ENCODE measurements at places on chromosomes 4 and X.
A peak's percentile ranks its signal among the peaks of the same experiment; 100 is the strongest.

DNA sequence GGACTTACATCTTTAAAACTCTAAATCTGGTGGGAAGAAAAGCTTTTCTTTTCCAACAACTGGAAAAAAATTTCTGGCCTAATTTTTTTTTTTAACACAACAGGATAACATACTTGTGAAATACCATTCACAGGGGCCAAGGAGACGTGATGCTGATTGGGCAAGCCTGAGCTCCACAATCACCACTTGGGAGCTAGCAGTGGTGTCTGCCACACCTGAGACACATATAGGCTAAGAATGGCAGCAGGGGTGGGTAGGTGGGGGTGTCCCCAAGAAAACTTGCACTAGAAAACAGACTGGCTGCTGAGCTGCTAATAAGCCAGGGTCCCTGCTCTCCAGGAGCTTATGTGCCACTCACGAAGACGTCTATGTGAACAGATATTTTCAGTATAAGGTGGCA lies 5.6 kb upstream of the PKD2 start:
- no peak for DNase-seq

DNA sequence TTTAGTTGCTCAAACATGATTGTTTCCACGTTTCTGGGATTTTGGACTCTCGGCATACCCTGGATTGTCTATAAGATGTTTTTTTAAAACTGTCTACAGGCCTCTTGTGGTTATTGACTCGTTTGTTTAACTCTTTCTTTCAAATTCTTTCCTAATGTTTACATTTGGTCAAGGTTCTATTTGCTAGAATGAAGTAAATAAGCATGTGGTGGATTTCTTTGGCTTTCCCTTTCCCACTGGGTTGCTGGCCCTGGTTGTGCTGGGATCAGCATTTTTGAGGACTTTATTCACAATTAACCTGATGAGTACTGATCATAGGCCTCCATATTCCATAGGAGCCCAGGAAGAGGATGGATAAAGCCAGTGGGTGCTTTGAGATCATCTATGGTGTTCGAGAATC lies 11.1 kb upstream of the GPR101 start:
- no peak for DNase-seq

DNA sequence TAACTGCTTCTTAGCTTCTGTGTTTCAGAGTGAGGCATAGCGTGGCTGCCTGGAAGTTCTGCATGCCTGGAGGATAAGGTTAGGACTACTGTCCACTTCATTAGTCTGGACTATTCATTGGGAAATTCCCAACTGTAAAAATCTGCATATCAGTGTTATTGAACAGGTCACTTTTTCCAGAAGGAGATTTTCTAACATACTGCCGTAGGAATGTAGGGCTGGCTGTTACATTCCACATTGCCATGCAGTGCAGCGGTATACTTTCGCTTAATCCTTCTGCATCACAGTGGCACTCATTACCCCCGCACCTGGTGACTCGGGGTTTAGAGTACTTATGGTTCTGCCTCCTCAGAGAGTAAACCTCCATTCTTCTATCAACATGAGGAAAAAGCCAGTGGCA lies 104.6 kb downstream of the NPFFR2 start:
- DNase-seq = no peak

- no peak for DNase-seq
Observed at GRCh38 chr4:10832806-10833628, 148.4 kb upstream of the CLNK start.

DNA sequence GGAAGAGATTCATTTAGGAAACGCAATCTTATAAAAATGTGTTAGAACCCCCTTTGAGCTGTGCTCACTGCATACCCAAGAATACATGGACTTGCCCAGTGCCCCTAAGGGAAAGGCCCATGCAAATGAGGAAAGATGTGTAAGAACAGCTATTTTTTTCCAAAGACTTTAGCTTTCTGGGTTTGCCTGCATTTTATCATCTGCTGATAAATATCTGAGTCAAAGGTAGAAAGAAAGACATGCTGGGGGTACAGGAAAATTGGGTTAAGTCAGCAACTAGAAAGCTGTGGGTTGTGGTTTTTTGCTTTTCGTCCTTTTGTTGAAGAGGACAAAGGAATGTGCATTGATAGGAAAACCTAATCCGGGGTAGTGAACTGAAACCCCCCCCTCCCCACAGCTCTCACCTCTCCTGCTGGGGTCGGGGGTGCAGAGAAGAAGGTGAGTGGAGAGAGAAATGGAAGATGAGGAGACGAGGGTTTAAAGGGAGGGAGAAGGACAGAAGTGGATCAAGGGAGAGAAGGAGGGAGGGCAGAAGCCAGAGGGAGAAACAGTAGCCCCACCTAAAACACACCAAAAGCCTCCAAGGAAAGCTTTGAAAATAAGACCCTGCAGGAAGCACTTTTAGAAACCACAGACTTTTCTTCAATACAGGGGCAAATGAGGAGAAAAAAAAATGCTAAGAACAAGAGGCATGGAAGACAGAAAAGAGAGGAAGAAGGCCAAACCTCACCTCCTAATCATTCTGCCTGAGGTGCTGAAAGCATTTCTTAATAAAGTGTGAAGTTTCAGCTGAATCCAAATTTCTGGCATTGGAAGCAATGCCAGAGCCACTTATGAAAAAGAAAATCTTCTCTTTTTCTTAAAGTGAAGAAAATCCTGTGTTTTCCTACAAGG lies 49.3 kb downstream of the KDR start:
- DNase-seq = no peak

- no peak for DNase-seq
Observed at GRCh38 chr4:2094545-2094944, 35.4 kb downstream of the NAT8L start.

DNA sequence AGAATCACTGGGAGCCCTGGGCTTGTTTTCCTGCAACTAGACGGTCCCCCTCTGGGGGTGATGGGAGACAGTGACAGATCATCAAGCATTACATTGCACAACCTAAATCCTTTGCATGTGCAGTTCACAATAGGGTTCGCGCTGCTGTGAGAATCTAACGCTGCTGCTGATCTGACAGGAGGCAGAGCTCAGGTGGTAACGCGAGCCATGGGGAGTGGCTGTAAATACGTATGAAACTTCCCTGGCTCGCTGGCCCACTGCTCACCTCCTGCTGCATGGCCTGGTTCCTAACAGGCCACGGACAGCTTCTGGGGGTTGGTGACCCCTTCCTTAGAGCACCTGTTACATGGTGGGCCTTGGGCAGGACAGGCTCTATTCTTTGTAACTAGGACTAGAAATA lies 10.4 kb downstream of the PAQR3 start:
- no peak for DNase-seq

GRCh38 chr4:14152834-14153519 lies 525.5 kb upstream of the BOD1L1 start:
- no peak for DNase-seq

DNA sequence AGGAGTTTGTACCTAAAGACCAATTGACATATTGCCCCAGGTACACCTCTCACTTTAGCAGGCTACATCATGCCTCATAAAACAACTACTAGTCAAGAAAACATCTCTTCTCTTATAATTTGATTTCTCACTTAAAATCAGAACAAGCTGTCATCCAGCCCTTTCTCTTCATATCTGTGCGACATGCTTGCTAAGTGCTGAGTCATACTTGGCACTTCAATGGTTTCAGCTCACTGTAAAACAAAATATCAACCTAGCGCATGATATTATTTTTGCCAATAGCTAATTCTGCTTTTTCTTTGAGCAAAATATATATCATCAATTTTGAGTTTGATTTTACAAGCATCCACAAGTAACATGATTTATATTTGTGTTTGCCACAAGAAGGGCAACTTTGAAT lies 27.9 kb upstream of the FUNDC1 start:
- no peak for DNase-seq

DNA sequence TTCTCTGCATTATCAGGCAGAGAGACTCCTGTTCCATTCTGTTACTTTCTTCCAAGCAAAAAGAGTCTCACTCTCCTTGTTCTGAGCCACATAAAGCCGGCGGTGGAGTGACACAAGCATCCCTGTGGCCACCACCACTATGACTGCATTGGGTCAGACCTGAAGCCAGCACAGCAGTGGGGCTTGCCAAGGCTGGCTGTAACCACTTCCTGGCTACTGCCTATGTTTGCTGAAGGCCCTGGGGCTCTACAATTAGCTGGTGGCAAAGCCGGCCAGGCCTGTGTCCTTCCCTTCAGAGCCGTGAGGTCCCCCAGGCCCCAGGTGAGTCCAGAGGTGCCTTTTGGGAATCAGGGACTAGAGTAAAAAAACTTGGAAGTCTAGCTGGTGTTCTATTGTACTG lies 31.8 kb downstream of the PLAC8 start:
- no peak for DNase-seq

GRCh38 chrX:23344904-23345271 lies 10.2 kb downstream of the PTCHD1 start:
- no peak for DNase-seq

GRCh38 chr4:66034671-66035070 lies 364.4 kb upstream of the EPHA5 start:
- DNase-seq = no peak

- no peak for DNase-seq
Observed at GRCh38 chr4:112840619-112841018, 203.7 kb downstream of the LARP7 start.

- DNase-seq = peak; percentile 56
Observed at GRCh38 chr4:2799224-2799911, 6.5 kb downstream of the SH3BP2 start.

DNA sequence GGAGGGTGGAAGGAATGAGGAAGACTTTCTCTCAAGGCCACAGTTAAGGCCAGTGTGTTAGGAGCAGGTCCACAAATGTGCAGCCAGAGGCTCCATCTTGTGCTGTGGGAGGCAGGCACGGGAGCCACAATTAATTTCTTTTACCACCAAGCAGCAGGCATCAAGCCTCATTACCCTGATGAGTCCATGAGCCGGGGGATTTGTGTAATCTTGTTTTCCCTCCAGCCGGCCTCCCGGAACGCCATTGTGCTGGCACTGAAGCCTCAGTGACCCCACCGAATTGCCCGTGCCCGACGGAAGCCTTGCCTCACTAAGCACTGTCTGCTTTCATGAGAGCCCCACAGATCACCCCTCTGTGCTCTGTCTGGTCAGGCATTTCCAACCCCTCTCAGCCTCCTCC lies 154.7 kb upstream of the STX18 start:
- no peak for DNase-seq

DNA sequence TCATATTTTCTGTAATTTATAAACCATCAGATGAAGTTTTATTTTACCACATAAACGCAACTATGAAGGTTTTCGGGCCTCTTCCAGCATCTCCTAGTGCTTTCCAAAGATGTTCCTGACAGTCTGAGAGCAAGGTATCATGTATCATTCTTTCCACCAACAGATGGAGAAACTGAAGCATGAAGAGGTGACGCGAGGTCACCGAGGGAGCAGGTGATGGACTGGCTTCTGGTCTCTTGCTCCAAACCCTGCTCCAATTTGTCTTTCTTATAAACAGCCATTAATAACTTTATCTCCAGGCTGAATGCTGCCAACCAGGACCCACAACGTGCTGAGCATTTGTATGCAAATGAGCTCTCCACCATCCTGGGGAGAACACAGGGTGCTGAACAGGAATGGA lies 86.3 kb upstream of the MAML3 start:
- DNase-seq = no peak

GRCh38 chrX:13053171-13053570 lies 8.8 kb upstream of the FAM9C start:
- no peak for DNase-seq

GRCh38 chr4:181476508-181476890 lies 766.7 kb upstream of the TENM3 start:
- DNase-seq = no peak

DNA sequence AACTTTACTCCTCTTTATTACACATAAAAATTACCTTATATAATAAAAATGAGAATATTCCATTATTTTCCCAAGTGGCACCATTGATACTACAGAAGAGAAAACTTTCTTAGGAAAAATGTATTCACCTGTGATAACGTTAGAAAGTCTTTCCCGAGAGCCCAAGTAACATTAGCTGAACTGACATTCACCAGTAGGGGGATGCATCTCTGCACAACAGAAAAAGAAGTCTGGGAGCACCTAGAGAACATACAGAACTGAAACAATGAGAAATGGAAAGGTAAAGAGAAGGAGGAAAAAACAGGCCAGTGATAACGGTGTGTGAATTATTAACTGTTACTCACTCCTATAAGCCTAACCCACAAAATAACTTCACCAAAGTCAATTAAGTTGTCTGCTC lies 423.3 kb downstream of the CENPC start:
- DNase-seq = no peak

- DNase-seq = no peak
Observed at GRCh38 chr4:184400375-184400870, 73.9 kb downstream of the IRF2 start.

Measured in GF-D8 (cell line).